ENCODE measurements at places on chromosomes 6 and 20.

- DNase-seq: no peak
These were observed 85.6 kb downstream of the CAP2 start for GRCh38 chr6:17478946-17479345.

GRCh38 chr20:33925867-33926266, 67.8 kb upstream of the RALY start:
- DNase-seq: no peak

GRCh38 chr6:106167096-106167814, 81.1 kb downstream of the PRDM1 start:
- DNase-seq: no peak

DNA sequence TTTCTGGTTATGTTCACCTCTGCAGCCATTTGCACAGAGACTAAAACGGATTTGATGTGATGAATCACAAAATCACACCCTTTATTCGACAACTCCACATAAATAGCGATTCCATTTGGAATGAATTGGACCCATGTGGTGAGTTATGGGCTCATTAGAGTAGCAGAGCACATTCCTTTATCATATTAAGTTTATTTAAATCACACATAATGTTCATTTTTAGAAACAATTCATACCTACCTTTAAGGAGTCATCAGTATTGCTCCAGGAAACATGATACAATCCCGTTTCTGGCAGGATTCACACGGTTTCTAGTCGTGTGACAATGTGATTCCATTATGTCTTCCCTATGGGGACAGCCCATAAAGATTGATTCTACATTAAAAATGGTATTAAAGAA, 303.5 kb downstream of the CDH4 start:
- no peak for DNase-seq

DNA sequence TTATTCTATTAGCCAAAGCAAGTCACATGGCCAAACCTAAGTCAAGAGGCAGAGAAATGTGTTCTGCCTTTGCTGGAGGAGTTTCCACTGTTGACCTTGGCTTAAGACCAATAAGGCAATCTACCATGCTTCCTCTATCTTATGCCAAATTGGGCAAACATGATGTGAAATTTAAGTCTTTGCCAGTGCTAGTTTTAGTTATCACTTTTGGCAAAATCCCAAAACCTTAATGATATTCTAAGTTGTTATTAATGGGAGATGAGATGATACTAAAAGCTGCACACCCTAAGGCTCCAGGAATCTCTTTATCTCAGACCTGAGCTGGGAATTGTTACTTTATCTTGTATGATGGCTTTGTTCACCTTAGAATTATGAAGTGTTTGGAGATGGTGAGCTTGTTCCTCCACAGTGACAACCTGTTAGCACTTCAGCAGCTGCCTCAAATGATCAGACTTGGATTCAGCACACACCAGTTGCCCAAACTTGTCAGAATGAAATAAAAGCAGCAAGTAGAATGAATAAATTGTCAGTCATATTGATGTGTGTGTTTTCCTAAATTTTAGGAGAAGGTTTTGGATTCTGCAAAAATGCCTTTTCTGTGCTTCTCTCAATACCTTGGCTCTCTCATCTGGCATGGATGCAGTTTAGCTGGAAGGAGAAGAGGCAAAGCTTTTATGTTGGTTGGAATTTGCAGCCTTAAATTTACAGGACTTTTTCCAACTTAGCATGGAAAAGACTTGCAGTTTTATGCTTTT, 49.3 kb downstream of the RIN2 start:
- DNase-seq: no peak

GRCh38 chr20:18831830-18832499, 18.4 kb downstream of the SCP2D1 start:
- DNase-seq: no peak

DNA sequence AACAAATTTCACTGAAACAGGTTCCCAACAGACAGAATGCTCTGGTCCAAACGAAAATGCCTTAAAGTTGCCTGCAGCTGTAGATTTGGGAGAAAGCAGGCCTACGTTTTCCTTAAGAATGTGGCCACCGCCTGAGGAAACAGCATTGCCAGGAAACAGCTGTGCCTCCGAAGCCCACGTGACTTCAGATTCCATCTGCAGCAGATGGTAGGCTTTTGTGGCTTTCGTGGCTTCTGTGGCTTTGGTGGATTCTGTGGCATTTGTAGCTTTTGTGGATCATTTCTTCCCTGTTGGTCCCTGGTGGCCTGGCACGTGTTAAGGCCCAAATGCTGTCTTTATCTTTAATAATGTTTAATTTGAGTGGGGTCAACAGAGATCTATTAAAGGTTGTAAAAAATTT, 222.9 kb downstream of the TTLL2 start:
- no peak for DNase-seq

DNA sequence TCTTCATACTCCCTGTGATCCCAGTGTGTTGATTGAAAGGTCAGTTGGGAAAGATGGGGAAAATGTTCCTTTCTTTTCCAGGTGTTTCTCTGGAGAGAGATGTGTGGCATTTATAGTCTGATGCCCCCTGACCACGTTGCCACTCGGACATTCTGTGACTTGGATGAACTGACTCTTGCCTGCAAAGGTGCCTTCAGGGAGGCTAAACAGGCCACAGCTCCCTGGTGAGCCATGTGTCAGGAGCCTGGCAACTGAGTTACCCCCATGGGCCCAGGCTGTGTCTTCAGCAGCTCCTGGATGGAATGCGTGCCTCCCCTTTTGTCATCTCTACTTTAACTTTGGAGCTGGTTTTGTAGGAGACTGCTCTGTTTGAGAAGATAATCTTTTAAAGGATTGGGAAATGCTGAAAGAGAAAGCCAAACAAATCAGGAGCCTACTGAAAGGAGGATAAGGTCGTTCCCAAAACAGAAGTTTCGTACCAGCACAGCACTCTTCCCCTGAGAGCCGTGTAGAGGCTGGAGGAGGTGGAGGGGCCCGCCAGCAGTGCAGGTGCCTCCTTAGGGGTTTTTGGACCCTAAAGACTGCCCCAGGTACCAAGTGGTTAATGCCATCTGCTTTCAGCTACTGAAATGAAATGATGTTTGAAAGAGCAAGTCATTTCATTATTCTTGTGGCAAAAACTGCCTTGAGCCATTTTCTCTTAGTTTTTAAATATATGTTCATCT, 322.8 kb downstream of the ZFAND3 start:
- DNase-seq: no peak

- DNase-seq: no peak
These were observed 122.4 kb downstream of the RIN2 start for GRCh38 chr20:19880256-19881079.

DNA sequence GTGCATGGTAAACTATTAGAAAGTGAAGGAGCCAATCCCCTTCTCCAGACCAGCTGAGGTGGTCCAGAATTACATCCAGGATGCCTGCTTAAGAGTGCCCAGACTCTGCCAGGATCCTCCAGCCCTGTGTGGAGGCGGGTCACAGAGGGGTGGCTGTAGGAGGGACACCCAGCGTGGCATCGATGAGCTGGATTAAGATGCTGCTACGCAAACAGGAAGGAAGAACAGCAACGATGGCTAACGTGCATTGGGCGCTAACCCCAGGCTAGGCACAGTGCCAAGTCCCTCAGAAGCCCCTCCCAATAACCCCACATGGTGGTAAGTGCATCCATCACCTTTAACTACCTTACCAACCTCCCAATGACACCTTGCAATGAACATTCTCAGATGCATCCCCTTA, 63.9 kb upstream of the MRPS10 start:
- DNase-seq: peak; percentile 20

GRCh38 chr20:47066484-47067270, 172.0 kb downstream of the EYA2 start:
- DNase-seq: no peak

- DNase-seq: no peak
These were observed 55.0 kb upstream of the TCF21 start for GRCh38 chr6:133833949-133834359.

- no peak for DNase-seq
These were observed 1.6 kb upstream of the PCK1 start for GRCh38 chr20:57559289-57559634.

GRCh38 chr6:162679681-162680080, 47.9 kb downstream of the PRKN start:
- no peak for DNase-seq

DNA sequence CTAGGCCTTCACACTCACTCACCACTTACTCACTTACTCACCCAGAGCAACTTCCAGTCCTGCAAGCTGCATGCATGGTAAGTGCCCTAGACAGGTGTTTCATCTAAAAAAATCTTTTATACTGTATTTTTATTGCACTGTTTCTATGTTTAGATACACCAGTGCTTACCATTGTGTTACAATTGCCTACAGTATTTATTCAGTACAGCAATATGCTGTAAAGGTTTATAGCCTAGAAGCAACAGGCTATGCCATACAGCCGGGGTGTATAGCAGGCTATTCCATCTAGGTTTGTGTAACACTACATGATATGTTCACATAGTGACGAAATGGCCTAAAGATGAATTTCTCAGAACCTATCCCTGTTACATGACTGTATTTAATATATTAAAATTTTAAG, 37.1 kb upstream of the KCNK5 start:
- no peak for DNase-seq

DNA sequence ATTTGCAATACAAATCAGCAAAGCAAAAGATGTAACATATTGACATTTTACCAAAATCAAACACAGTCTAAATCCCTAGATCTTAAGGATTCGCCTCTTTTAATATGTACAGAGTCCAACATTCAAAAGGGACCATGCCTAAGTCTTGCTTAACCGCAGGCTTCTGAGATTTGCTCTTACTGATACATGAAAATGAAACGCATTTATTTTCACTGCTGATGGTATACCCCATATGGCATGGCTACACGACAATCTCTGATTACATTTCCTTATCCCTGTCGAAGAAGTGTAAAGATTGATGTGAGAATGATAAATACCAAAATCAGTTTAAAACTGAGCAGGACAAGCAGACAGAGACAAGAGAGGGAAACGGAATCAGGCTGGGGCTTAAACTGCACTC, 75.4 kb downstream of the KIF16B start:
- DNase-seq: no peak

DNA sequence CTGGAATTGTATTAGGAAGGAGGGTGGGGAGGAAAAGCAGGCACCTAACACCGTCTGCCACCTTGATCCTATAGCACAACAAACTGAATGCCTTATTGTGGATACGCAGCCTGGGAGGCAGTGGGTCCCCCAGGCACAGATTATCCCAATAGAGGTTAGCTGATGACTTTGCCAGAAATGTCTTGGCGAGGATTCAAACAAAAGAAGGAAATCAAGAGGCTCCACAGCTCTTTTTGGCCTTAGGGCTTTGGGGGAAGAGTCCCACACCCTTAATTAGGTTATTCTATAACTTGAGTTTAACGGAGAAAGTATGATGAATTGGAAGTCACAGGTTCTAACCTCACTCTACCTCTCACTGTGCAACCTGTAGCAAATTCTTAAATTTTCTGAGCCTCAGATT, 102.0 kb downstream of the MRPL14 start:
- DNase-seq: no peak

DNA sequence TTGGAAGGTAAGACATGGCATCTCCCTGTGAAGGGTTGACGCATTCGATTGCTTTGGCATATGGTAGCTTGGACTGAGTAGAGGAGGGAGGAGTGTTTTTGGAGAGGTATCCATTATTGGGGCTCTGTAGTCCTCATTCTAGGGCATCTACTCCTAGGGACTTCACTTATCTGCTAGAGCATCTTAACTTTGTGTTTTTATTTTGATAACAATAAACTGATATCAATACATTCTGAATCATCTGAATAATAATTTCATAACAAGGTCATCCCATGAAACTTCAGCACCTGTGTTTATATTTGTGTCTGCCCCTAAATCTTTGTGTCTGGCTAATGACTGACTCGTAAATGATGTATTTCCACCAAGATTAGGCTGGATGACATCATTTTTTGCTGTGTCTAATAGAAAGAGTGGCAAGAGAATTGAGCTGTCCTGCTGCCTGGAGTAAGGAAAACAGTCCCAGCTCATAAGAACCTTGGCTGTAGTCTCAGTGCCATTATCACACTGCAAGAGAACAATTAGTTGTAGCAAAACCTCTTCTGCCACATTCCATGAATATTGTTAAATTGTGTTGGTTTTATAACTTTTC, 288.5 kb downstream of the PRL start:
- no peak for DNase-seq

DNA sequence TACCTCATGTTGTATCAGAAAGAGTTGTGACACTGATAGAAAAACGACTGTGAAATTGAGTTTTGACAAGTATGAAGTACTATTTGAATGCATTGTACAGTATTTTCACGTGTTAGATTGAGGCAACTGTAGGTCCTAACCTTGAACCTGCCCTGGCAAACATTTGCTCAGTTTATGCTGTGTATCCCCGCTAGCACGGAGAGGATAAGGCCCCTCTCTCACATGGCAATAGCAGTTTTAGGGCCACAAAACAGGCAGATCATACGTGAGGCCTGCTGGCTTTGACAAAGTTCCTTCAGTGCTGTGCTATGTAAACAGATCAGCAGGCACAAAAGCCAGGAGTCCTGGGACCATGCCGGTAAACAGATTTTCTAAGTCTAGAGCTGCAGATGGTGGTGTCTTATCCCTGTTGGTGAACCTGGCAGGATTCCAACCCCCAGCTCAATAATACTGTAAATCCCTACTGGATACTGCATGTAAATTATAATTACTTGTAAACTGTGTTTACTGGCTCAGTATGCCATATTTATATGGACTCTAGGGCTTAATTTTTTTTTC, 23.8 kb upstream of the FAM217A start:
- no peak for DNase-seq

DNA sequence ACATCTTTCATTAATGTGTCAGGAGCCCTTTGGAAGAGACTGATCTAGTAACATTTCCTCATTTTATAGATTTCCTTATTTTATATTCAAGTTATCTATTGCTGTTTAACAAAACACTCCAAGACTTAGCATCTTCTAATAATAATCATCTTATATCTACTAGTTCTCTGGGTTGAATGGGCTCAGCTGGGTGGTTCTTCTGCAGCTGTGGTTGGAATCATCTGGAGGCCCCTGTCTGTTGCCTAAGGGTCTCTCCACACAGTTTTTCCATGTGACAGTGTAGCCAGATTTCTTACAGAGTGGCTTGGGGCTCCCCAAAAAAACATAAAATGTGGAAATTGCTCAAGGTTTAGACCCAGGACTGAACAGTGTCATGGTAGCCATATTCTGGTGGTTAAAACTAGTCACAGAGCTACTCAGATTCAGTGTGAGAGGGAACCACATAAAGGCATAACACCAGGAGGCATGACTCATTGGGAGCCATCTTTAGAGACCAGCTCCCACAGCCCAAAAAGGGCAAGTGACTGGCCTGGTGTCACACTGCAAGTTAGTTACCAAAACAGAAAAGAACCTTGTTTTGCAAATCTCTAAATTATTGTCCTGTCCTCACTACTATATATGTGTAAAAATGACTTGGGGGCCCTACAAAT, 11.5 kb downstream of the SLC2A10 start:
- DNase-seq: no peak

DNA sequence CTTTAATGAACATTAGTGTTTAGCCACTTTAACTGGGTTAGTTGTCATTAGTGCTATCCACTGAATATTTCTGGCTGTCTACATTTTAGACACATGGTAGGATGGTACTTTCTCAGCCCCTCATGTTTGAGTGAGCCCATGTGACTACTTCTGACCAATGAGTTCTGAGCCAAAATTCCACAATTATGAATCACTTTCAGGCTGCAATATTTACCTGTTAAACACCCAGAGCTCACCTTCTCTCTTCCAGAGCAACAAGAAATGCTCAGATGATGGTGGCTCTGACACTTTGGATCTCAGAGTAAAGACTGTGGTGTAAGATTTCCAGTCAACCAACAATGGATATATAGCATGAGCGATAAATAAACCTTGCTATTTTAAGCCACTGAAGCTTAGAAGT, 24.8 kb downstream of the SPACA1 start:
- DNase-seq: no peak

- no peak for DNase-seq
These were observed 184.1 kb downstream of the MTFR2 start for GRCh38 chr6:136066005-136066404.

GRCh38 chr20:52231230-52231746, 39.7 kb upstream of the ZFP64 start:
- no peak for DNase-seq
